Stimulated activated CD8-positive, alpha-beta memory T cell treated with anti-CD3 and anti-CD28 coated beads, Interleukin-4, amount 100 ng/mL, for 1 hour (primary cell): ENCODE measurements at places on chromosomes 5 and 9.

DNA sequence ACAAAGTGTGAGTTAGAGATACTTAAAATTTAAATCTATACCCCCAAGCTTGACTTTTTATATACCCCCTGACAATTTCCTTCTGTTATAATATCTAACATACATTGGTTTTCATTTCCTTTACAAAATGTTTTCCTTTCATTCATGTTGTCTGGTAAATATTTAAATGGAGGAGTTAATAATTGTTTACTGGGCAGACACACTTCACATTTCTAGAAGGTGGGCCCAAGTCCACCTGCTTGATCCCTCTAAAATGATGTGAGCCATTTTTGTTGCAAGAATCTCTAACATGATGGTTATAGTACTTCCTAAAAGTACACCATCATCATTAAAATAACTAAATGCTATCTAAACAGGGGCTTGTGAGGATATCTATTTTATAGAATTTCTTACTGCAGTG is 155.9 kb downstream of the FAM174A start:
- DNase-seq: no peak

- DNase-seq: no peak
Measured at GRCh38 chr5:143511736-143512135, 108.2 kb upstream of the NR3C1 start.

DNA sequence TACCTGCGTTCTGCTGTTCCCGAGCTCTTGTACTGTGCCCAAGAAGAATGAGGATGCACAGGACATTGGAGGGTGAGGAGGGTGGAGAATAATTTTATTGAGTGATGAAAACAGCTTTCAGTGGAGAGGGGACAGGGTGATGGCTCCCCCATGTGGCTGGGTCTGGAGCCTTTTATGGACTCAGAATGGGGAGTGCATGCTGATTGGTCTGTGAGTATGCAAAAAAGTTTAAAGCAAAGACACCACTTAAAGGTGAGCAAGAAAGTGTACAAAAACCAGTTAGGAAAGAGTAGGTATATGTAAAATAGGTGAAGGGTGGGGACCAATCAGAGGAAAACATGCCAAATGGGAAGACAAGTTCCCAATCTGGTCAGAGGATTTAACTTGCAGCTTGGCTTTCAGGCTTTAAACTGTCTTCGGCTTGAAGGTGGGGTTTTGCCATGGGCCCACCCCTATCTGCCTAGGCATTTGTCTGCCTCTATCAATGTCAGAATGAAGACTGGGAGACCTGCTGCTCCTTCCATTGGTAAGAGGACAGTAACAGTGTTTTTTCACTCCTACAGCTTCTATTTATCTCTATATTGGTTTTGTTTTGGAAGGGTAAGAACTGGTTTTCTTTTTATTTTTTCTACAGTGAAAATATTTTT is 118.0 kb upstream of the RAI14 start:
- no peak for DNase-seq

GRCh38 chr5:65355301-65355700 is 126.4 kb downstream of the ADAMTS6 start:
- no peak for DNase-seq

DNA sequence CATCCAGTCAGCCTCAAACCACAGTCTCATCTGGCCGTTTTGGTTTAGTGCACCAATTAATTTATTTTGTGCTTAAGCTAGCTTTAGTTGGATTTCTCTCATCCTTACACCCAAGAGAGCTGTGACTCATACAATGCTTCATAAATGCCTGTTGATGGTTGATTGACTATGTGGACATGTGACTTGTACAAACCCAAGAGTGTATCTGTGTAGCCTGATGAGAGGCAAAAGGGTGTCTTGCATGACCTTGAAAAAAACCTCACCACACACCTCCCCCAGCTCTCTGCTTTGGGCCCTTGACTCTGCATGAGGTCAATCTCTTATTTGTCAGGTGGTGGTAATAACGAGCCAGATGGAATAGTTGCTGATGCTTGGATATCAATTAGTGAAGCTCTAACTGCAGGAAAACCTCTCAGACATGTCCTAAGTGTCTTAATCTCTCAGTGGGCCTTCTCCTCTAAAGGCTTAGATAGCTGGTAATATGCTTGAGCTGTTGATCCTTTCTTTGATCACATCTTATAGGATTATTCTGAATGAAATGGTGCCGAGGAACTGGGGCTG is 10.6 kb upstream of the GLRA1 start:
- no peak for DNase-seq

- no peak for DNase-seq
Measured at GRCh38 chr9:27432308-27432707, 91.8 kb upstream of the IFNK start.

DNA sequence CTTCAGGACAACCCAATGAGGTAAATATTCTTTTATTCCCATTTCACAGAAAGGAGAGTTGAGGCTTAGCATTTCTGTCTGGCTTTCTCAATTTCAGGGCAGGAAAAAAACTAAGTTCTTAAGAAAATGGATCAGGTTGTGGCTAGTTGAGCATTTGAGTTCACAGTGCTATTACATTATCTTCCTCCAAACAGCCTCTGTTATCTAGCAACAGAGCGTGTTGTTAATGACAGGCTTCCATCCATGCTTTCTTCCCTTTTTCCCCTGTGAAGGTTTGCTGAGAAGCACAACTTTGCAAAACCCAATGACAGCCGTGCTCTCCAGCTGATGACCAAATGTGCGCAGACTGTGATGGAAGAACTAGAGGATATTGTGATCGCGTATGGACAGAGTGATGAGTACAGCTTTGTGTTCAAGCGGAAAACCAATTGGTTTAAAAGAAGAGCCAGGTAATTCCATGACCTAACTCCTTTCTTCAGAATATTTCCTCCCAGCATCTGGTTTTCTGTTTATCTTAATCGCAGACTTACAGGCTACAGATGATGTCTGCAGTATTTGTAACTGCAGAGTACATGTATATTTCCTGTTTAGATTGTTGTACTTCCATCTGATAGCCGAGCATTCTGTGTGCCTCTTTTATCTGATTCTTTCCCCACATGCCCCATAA is 1.5 kb downstream of the THG1L start:
- no peak for DNase-seq

DNA sequence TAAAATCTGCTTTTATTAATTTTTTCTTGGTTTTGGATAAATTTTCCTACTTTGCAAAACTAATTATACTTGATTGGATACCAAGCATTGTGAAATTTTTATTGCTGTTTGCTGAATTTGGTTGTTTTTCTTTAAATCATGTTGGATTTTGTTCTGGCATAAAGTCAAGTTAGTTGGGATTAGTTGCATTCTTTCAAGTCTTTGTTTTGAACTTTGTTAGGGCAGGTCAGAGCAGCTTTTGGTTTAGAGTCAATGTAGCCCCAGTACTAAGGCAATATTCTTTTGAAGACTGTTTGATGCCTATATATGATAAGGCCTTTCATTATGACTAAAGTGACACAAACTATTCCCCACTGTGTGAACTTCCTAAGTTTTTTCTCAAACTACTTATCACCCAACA is 531.1 kb downstream of the RASEF start:
- no peak for DNase-seq

DNA sequence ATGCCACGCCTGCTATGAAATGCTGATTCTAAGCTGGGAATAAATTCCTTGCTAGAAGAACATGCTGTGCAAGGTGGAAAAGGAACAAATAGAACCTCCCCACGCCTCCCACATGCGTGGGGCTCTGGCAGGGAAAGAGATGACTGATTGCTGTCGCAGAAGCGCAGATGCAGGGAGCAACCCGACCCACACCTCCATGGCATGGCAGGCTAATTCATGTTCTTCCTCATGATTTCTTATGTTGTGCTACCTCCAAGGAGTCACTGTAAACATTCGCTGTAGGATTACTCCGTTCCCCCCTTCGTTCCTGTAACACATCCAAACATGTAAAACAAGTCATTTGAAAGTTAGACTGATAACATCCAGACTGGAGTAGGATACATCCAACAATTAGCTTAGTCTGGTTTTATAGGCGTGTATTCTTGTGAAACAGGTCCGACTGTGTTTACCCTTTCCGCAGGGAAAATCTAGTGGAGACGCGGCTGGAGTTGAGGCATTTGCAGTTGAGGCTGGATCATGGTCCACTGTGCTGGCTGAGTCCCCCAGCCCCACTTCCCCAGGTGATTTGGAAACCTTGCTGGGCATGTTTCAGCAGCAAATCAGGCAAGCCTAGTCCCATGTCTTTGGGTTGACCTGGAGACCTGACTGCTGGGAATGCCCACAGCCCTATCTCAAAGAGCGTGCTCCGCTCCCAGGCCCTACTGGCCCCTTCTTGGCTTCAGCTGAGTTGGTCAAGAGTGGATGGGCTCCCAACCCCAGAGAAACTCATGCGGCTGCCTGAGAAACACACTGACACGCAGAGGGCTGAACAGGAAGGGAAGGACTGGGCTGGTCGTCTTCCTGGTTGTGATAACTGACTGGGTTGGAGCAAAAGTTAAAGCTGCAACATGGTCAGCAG is 24.8 kb upstream of the ANKRD33B start:
- DNase-seq: no peak

- DNase-seq: no peak
Measured at GRCh38 chr9:78149702-78150291, 86.1 kb upstream of the CEP78 start.

DNA sequence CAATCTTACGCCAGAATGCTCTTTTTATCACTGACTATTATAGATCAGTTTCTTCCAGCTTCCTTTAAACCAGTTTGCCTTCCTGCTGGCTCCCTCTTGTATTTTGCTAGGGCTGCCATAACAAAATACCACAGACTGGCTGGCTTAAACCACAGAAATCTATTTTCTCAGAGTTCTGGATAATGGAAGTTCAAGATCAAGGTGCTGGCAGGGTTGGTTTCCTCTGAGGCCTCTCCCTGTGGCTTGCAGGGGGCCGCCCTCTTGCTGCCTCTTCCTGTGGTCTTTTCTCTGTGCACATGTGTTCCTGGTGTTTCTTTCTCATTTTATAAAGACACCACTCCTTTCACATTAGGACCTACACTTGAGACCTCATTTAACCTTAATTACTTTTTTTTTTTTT is 6.8 kb upstream of the FXN start:
- no peak for DNase-seq

GRCh38 chr9:87718852-87719612 is 6.9 kb upstream of the CTSL start:
- no peak for DNase-seq
